ENCODE measurements at places on chromosomes 4 and X.

- no peak for DNase-seq
These were observed 40.7 kb upstream of the ARMCX5 start for GRCh38 chrX:102558607-102559006.

DNA sequence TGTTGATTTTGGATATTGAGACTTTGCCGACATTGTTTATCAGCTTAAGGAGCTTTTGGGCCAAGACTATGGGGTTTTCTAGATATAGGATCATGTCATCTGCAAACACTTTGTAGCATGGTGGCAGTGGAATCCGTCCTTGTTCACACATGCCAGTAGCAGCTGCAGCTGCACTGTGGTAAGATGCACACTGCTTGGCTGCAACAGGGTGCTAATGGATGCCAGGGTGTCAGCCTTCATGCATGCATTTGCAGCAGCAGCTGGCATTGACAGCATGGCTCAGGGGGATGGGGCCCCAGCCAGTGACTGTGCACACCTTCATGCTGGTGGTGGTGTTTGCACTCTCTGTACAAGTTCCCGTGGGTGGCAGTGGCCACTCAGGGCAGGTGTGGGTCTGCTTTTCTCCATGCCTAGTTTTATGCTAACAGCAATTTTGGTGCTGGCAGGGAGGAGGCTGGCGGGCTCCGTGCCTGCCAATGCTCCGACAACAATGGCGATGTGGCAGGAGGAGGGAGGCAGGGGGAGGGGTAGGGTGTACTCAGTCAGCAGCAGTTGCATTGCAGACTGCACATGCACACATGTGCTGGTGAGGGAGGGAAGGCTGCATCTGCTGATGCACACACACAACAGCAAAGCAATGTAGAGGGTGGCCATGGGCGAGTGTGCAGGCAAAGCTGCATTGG is 37.5 kb downstream of the BEX3 start:
- no peak for DNase-seq

- no peak for DNase-seq
These were observed 49.8 kb upstream of the PRPS2 start for GRCh38 chrX:12741416-12741815.

GRCh38 chrX:13275031-13275430 is 44.8 kb downstream of the ATXN3L start:
- DNase-seq: no peak

DNA sequence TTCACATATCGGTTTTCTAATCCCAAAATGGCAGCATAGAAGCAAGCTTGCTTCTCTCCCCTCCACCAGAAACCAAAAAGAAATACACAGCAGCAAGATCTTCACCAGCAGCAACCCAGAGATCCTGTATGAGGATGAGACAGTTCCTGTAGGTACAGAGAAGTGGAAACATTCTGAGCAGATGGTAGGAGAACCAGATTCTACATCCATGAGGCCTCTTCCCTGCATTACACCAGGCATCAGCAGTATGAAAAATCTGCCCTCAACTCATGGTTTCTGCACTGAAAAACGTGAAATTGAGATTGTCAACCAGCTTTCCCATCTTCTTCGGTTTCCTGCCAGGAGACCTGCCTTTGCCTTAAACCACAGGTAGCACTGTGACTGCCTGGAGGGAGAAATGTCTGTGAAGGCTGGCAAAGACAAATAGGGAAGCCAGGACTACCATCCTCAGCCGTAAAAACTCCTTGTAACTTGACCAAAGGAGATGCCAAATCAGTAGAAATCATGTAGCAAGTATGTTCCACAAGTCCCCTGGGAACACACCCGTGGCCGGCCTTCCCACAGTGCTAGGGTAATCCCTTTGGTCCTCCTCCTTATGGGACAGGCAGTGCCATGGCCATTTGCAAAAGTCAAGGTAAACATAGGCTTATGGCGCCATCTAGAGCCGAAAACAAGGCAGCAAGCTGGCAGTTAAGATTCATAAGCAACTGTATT is 24.0 kb upstream of the MTHFD2L start:
- peak; percentile 16 for DNase-seq

GRCh38 chrX:41391606-41392005 is 55.5 kb upstream of the NYX start:
- DNase-seq: no peak

DNA sequence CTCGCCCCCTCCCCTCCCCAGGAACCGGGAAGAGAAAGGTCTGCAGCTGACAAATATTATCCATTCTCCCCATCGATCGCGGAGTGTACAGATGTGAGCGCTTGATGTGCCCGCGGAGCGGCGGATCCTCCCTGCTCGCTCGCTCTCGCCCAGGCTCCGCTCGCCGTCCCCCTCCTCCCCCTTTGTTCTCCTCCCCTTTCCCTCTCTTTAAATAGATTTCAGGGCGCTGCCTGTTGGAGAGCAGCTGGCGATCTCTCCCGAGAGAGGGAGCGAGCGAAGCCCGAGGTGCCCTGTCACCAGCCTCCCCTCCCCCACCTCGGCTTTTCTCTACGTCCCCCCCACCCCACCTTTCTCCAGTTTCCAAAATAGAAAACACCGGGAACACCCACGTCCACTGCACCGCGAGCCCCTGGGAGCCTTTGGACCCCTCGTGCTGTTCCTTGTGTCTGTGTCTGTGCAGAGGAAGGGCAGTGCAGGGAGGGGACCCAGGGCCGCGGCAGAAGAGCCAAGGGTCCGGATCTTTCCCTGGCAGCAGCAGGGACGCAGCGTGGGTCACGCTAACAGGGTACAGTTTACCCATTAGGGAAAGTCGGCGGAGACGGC is 56.6 kb upstream of the BCOR start:
- no peak for DNase-seq

DNA sequence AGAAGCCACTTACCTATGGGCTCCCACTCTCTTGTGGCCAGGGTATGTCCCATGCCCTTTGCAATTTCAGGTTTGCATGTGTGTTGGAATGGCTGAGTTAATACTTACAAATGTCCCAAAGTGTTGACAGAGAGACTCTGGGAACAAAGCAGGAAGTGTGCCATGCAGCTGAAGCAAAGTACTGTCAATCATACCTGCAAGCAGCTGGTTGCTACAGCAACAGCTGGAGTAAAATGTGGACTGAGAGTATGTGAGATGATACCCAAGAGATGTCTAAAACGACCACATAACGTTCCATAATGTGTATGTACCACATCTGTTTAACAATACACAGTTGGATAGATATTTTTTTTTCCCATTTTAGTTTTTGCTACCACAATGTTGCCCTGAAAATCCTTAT is 82.8 kb upstream of the CAMK2D start:
- DNase-seq: no peak

- DNase-seq: no peak
These were observed 15.0 kb upstream of the PRDM8 start for GRCh38 chr4:80182237-80182866.

GRCh38 chr4:162323919-162324318 is 160.1 kb upstream of the FSTL5 start:
- no peak for DNase-seq

DNA sequence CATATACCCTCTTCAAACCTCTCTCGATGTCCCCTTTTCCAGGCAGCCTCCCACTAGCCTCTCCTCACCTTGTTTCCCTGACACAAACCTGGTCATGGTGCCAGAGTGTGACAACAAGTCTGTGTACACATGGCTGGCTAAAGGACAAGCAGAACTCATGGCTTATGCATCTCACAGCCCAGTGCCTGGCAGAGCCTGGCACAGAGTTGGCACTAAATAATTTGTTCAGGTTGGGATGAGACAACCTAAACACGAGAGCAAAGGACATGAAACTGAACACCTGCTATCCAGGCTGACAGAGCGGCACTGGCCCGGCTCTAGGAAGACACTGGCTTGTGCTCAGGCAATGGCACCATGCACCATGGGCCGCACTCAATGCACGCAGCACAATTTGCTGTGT is 48.2 kb upstream of the FGFBP2 start:
- no peak for DNase-seq

DNA sequence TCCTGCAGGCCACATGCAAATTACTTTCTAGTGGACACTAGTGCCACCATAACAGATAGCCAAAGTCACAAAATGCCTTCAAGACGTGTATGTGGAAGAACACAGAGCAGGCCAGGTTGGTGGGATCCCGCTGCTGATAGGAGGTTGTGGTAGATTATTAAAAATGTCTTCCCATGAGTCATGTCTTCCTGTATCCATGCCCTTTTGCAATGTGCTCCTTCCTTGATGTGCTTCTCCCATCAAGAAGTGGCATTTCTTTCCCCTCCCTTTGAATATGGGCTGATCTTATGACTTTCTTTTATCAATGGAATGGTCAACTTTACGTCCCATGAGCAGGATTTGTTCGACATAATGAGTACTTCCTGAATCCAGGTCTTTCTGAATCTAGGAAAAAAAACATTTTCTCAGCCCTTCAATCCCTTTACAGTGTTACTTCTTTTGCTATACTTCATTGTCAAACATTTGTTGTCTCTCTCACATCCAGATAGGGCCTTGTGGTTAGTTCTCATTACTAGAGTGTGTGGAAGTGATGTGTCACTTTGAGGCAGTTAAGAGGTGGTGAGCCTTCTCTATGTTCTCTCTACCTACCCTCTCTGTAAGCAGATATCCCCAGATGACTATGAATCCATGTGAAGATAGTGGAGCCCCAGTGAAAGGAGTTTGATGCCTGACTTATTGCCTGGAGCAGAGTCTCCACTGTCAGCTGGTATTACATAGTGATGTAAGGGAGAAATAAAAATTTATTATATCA is 519.2 kb upstream of the DIPK2B start:
- DNase-seq: no peak

DNA sequence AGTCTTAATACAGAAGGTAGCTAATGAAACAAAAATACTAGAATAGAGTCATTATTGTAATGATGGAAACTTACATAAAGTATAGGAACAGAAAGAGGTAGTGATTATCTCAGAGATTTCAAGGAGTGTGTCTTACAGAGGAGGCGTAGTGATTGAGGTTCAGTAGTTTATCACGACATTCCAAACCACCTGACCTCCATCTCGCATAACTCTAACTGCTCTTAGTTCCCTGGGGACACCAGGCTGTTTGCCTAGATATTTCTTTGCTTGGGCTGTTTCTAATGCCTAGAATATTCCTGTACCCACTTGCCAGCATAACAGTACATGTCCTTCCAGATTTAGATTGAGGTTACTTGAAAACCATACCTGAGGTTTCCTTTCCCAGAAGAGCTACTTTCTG is 29.1 kb downstream of the STAG2 start:
- DNase-seq: no peak

GRCh38 chr4:117010671-117011070 is 74.7 kb downstream of the TRAM1L1 start:
- DNase-seq: no peak

DNA sequence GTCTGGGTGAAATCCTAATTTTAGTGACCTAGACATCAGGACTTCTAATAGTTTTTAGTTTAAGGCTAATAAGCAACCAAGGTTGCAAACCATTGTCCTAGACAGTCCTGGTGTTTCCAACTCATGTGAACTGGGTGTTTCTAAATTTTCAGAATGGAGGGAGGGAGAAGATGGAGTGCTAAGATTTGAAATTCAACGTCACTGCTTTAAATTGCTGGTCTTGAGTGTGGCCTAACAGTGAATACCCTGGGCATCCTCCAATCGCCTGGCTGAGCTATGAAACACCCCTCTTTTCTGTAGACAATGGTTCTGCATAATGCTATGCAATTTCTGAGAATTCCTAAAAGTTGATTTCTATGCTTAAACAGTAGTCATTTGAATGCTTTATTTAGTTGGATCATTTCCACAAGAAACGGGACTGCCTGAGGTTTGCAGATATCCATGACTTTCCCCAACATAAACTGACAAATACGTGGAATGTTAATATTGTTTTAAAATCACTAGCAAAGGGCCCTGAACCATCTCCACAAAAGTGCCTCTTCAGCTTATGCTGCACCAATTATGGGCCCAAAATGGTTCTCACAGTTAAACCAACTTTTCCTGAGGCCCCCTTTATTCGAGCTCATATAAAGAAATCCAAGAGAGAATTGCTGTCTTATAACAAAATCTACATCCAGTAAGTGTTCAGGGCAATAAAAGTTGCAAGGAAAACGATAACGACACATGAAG is 1.1 kb downstream of the FBXL5 start:
- no peak for DNase-seq

- DNase-seq: no peak
These were observed 98.0 kb downstream of the TRAPPC11 start for GRCh38 chr4:183757060-183757459.

GRCh38 chrX:30504309-30504708 is 73.3 kb downstream of the TASL start:
- no peak for DNase-seq

DNA sequence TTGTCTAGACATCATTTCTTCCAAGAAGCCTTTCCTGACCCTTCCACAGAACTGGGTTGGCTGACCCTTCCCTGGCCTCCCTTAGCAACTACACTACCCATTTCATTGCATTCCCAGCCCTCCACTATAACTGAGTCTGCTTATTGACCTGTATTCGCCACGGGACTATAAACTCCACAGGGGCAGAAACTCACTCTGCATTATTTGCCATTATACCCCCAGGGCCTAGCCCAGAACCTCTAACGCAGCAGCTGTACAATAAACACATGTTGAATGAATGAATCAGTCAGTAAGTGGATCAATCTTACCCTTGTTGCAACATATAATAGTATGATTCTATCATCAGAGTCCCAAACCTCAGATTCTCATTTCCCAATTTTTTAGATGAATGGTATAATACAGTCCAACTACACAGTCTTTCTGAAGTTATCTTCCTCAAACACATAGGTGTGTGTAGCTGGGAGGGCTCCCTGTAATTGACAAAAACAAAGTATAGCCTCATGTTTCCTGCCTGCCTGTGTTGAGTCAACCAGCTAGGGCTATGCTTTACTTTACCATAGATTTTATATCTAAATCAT is 209.3 kb downstream of the CHIC2 start:
- no peak for DNase-seq

GRCh38 chrX:96578781-96579180 is 105.9 kb upstream of the DIAPH2 start:
- no peak for DNase-seq

GRCh38 chrX:133185938-133186337 is 32.2 kb downstream of the TFDP3 start:
- DNase-seq: no peak

DNA sequence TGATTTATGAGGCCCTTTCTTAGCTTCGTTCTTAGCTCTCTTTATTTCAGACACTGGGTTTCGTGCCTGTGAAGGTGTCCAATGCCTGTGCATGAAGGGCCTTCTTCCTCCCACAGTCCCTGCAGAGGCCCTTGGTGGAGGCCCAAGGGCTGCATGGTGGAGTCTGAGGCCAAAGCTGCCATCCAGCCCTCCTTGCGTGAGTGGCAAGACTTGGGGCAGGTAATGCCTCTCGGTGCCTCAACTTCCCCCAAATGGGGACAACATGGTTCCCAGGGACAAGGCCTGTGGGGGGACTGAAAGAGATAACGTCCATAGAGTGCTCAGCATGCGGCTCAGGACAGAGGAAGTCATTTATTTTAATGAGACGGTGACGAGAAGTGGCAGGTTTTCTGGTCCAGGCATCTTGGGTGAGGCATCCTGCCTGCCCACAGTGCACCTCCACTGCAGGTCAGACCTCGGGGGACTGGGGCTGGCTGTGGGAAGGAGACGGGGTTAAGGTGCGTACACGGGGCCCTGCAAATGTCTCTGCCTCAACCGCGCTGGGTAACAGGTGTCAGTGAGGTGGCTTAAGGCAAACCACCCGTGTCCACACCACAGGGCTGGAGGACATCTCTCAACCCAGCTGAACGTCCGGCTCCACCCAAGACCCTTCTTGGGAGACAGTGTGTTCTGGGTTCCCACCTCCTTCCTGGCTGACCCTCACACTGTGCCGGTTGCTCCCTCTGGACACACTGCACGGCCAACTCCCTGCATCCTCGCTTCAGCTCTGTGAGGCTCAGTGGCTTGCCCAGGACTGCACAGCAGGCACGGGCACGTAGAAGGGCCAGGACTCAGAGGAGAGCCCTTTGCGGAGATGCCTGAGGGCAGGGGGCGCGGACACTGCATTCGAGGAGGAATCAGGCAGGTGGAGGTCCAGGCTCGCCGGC is 50.5 kb downstream of the PSAPL1 start:
- DNase-seq: no peak

- DNase-seq: no peak
These were observed 33.1 kb downstream of the FTHL17 start for GRCh38 chrX:31038575-31039326.

Measured in CD8-positive, alpha-beta T cell (primary cell).